ENCODE measurements at places on chromosomes 16 and 17. TPM values are rescaled to one million over a fixed set of nuclear protein-coding genes. Genes with fewer than 3 reads are reported as not detected.
A peak's percentile ranks its signal among the peaks of the same experiment; 100 is the strongest.

DNA sequence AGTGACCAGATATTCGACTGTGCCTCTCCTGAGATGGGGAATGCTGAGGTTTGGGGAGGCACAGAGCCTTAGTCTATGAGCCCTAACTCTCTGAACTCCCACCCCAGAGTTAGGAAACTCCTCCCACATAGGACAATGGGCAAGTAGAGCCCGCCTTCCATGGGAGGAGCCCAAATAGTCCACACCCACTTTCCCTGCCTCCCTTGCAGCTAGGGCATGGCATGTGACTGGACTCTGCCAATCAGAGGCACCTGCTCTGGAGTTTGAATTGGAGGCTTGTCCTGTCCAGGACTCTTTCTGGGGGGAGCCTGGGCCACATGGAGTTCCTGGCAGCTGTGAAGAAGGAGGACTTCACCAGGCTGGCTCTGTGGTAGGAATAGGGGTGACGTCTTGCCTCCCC is 48.4 kb downstream of the SOCS1 start:
- DNase-seq, result no peak

CTF1 gene
- total RNA-seq, result 0.47 TPM

- no peak for DNase-seq
These were observed 26.8 kb downstream of the NLRP1 start for GRCh38 chr17:5557485-5557884.

- DNase-seq, result no peak
These were observed 140.3 kb downstream of the CCT6B start for GRCh38 chr17:34820922-34821321.

DNA sequence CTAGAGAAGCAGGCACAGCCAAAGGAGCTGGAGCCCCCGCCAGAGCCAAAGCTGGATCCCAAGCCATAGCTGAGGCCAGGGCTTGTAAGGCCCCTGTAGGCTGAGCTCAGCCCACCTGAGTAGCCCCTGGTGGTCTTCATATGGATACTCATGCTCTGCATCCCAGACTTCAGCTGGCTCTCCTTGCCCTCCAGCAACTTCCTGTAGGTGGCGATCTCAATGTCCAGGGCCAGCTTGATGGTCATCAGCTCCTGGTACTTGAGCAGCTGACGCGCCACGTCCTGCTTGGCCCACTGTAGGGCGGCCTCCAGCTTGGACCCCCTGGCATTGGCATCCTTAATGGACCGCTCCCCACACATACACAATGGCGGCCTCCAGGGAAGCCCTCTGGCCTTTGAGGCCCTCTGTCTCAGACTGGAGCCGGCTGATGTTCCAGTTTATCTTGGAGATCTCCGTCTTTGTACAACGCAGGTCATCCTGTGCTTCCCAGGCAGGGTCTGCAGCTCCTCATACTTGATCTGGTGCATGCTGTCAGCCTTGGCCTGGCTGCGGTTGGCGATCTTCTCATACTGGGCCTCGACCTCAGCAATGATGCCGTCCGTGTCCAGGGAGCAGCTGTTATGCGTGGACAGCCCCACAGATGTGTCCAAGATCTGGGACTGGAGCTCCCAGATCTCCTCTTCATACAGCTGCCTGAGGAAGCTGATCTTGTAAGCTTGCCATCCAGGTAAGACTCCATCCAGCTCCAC is 28.9 kb downstream of the IKZF3 start:
- DNase-seq, result no peak

DNA sequence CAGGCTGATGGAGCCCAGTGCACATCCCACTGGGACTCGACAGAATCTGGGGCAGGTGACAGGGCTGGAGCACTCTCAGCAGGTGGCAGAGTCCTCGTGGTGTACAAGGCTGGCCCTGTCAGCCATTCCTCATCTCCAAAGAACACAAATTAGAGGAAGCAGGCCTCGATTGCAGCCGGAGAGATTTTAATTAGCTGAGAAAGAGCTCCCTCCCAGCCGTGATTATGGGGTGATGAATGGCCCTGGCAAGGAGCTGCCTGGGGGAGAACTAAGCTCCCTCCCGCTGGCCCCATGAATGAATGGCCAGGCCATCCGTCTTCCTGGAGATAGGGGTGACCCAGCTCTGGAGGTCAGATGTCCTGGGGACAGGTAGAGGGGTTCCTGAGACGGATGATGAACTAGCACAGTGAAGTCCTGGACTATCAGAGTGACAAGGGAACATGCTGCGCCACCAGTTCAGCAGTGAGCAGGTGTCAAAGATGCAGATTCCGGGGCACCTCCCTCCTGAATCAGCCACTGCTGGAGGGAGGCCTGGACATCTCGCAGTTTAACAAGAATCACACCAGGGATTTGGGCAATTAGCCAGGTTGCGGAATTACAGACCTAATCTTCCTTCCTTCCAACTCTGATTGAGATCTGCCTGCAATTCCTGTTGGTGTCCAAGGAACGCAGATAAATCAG is 35.5 kb downstream of the PIMREG start:
- DNase-seq, result no peak

DNA sequence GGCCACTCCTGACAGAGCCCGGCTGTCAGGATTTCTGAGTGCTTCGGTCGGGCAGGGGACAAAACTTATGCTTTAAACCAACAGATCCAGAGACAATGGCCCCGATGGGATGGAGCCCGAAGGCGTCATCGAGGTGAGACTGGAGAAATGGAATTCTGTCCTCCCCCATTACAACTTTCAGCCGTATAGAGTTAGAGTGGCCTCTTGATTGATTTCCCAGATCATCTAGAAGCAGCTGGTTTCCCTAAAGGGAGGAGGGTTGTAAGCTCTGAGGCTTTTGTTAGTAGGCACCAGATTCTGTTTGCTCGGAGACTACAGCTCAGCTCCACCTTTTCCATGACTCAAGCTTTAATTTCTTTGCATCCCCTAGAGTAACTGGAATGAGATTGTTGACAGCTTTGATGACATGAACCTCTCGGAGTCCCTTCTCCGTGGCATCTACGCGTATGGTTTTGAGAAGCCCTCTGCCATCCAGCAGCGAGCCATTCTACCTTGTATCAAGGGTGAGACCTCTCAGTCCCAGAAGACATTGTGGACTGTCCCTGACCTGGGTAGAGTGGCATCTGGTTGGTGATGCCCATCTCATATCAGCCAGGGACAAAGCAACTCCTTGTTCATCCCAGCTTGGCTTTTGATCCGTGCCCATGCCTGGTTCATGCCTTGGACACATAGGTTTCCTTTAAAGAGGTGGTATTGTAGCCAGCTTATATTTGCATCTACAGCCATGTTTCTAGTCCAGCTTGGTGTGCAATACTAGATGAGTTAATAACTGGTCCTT is 5.1 kb upstream of the CD68 start:
- peak; percentile 39 for DNase-seq

ADCY9 gene
- total RNA-seq, result 8.6 TPM

SUZ12 gene
- total RNA-seq, result 70.3 TPM

TEX14 gene
- total RNA-seq, result 0.35 TPM

DNA sequence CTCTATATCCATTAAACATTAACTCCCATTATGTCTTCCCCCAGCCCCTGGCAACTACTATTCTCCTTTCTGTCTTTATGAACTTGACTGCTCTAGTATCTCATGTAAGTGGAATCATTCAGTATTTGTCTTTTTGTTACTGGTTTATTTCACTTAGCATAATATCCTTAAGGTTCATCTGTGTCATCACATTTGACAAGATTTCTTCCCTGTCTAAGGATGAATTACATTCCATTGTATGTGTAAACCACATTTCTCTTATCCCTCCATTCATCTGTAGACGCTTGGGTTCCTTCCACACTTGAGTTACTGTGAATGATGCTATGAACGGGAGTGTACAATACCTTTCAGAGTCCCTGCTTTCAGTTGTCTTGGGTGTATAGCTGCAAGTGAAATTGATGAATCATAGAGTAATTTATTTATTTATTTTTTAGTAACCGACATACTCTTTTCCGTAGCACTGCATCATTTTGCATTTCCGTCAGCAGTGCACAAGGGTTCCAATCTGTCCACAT is 399.7 kb upstream of the RBFOX1 start:
- DNase-seq, result no peak

OR1F1 gene
- total RNA-seq, result not detected

GRCh38 chr17:19018600-19018950 is 14.0 kb upstream of the FAM83G start:
- DNase-seq, result no peak

DNA sequence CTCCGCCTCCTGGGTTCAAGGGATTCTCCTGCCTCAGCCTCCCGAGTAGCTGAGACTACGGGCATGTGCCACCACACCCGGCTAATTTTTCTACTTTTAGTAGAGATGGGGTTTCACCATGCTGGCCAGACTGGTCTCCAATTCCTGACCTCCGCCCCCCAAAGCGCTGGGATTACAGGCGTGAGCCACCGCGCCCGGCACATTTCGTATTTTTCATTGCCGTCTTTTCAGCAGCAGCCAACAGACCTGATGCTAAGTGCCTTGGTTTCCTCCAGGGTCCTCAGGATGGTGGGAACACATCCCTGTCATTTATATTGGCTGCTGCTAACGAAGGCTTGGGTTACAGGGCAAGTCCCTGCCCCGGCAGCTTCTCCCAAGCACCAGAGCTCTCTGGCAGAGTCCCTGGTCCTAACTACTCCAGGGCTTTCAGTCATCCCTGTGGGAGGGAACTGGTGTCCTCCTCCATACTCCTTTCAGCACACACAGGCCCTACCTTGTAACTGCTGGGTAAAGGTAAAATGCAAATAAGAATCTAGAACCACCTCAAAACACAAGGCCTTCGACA is 1.5 kb upstream of the RNF157 start:
- DNase-seq, result peak; percentile 26

DNA sequence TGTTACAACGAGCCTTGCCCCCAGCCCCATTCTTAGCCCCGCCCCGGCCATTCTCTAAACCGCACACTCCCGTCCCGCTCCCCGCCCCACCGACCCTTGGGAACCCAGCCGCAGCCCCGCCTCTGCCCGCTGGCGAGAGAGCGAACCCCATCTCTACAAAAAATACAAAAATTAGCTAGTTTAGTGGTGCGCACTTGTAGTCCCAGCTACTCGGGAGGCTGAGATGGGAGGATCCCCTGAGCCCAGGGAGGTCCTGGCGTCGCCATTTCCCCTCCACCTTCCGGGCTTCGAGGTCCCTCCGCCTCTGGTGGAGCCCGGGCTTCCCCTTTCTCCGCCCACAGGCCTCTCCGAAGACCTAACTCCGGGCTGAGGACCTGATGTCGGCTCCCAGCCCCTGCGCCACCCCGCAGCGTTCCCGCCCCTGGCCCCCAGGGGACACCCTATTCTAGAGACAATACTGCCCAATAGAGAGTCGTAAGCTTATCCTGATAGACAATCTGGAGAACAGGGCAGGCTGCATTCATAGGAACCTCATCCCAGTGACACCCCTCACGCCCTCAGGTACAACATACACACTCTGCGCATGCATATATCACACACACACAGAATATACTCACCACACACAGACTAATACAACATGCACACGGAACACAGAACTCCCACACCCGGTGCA is 480 bp upstream of the PROCA1 start:
- DNase-seq, result peak; percentile 79

GRCh38 chr17:72566671-72567484 is 446.1 kb downstream of the SOX9 start:
- DNase-seq, result no peak

DNA sequence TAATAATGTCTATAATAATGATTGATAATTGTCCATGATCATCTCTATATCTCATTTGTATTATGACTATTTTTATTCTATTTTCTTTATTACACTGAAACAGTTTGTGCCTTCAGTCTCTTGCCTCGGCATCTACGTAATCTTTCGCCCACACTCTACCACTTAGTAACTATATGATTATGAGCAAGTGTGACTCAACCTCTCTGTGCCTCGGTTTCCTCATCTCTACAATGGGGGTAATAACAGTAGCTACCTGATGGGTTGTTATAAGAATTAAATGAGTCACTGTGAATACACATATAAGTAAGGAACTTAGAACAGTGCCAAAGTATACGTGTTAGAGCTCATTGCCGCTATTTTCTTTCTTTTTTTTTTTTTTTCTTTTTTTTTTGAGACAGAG is 3.7 kb upstream of the SLC16A11 start:
- peak; percentile 42 for DNase-seq

- no peak for DNase-seq
These were observed 313.6 kb downstream of the HS3ST4 start for GRCh38 chr16:26005336-26005735.

GRCh38 chr16:4505356-4506147 is 29.4 kb downstream of the HMOX2 start:
- DNase-seq, result peak; percentile 92

MYH13 gene
- not detected for total RNA-seq

Data from activated CD8-positive, alpha-beta memory T cell treated with anti-CD3 and anti-CD28 coated beads, Interleukin-2, amount 10 ng/mL, durations not matched to agents 7 days and 5 days (primary cell).